ENCODE measurements at places on chromosomes 3 and 15.
A peak's percentile ranks its signal among the peaks of the same experiment; 100 is the strongest.

GRCh38 chr3:13544293-13544831, 4.6 kb upstream of the FBLN2 start:
- peak; percentile 94 for DNase-seq

DNA sequence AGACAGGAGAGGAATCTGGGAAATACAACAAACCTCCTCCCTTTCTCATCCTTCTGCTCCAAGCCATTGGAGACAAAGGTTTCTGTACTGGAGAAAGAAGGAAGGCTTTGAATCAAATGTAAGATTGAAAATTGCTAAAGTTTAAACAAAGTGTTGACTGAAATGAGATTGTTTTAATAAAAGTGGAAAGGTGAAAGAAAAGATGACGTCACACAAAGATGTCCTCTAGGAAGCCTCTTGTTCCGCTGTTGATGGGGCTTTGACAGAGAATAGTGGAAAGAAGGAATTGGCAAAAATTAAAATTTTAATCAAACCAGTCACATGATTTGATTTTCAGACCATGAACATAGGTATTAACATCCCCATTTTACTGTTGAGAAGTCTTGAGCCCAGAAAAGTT, 967.6 kb downstream of the NAALADL2 start:
- DNase-seq = no peak

GRCh38 chr3:143203142-143203541, 83.6 kb downstream of the CHST2 start:
- no peak for DNase-seq

DNA sequence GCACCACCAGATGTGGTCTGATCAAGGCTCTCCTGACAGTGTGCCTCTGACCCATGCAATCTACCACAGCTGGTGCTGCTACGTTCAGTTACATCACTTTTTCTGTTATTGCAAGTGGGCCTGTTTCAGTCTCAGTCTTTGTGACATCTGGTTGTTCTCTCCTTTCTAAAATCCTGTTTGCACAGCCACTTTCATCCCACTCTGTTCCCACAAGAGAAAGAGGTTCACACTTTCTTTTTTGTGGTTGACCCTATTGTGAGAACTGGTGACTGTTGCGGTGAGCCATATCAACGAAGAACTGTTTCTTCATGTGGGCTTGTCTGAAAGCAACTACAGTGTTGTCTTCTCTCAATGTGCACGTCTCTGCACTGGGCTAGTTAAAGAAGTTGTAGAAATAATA, 342.8 kb upstream of the ARPP21 start:
- no peak for DNase-seq

DNA sequence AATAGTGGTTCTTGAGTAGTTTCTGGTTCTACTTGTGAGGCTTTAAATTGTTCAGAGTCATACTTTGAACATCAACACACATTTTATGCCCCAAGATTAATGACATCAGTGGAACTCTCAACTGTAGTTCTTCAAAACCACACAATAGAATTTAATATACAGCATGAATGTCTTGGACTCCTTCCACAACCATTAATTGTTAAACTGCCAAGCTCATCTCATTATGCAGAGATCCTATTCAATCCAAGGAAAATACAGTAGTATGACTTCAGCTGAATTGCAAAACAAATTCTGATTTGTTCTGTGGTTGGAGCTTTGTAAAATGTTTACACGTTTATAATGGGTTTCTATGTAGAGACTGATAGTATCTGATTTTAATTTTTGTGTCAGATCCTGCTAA, 199.2 kb upstream of the SLC2A2 start:
- DNase-seq = peak; percentile 63

DNA sequence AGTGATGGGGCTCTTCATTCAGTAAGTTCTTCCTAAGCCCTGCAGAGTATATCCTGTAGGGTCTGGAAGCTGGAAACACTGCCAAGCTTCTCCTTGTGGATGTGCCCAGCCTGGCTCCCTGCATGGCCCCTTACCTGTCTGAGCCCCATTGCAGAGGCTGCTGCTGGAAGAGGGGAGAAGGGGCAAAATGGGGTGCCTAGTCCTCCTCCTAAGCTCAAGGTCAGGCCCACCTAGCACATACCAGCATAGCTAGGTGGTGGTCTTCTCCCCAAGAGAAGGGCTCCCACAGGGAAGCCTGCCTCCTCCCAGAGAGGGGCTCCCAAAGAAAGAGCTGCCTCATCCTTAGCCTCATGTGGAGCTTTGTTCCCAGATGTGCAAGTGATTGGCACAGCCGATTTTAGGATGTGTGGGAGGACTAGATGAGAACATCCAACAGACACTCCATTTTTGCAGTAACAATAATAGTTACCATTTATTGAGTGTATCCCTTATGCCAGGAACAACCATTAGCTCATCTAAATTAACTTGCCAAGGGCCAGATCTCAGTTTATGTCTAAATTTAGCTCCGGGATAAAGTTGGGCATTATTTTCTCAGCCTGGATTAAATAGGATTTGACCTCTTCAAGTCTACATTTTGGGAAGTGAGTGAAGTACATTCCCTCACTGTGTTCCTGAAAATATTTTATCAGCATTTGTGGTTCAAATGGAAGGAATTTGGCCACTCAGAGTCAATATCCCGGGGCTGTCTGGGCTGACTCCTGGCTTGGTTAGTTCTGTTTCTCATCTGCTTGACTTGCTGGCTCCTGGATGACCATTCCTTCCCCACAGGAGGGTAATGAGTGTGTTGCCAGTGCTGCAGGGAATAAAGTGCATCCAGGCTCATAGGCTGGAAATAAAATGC, 291.1 kb upstream of the ROPN1 start:
- DNase-seq = no peak

DNA sequence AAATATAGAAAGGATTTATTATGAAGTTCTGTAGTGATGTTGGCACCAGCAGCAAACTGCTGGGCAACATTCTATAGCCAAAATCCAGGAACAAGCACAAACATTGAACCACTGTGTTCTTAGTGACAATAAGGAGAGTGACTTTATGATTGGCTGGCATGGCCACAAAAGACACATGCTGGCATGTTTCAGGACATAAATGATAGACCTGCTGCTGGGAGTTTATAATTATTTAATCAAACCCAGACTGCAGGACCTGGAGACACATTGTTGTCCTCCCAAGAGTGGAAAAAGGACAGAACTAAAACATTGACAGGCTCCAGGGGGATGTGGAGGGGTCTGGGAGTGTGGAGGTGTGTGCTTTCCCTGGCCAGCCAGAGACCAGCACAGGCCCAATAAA, 255.3 kb upstream of the LRTM1 start:
- no peak for DNase-seq

DNA sequence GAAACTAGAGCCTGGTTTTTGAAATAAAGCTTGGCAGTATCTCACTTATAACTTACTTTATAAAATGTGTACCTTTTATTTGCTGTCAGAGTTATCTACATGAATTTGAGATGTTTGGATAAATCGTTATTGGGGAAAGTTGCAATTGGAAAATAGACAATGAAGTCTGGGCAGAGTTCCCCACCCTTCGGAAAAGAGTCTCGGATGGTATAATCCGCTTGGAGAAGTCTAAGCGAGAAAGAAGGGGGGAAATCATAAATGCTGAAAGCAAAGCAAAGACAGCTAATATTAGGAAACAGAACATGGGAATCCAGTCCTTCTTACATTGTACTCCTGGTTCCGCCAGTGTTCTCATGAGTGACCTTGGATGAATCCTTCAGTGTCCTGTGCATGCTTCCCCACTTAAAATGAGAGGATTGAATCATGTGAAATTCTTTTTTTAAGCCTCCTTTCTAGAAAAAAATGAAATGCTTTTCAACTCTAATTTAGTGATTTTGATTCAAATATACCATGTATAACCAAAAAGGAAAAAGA, 162.4 kb downstream of the ATG7 start:
- DNase-seq = no peak

DNA sequence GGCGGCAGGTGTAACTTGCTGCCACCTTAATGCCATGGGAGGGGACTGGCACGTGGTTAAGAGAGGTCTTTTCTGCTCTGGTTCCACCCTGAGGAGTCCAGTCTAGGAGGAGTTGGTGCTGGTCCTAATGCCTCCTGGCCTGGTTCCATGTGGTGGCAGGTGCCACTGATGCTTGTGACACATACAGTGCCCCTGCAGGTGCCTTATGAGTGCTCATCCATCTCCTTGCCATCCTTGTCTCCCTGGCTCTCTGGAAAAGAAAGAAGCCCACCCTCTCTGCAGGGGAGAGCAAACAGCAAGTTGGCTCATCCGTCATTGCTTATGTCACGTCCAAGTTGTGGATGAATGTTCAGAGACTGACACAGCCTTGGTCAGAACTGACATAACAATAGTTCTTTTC, 175.8 kb upstream of the DPH6 start:
- no peak for DNase-seq

- DNase-seq = no peak
Observed at GRCh38 chr3:51798411-51798963, 19.4 kb upstream of the IQCF6 start.

DNA sequence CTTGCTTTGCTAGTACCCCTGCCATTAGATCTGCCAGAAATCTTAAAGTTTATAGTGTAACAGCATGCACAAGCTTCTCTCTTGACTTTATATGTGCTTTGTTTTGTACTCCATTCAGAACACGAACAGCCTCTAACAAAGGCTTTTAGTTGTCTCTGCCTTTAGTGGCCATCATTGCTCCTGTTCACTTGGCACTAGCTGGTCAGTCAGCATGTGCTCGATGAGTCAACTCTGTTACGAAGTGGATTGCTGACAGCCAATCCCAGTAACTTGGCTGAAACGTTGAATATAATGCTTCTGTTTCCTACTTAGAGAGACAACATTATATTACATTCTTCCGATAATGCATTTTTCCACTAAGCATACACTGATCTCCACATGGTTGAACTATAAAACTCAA, 349.2 kb downstream of the NAALADL2 start:
- DNase-seq = peak; percentile 42

GRCh38 chr15:89469426-89470096, 26.8 kb downstream of the RHCG start:
- DNase-seq = no peak

- peak; percentile 78 for DNase-seq
Observed at GRCh38 chr3:114879059-114880031, 267.7 kb downstream of the ZBTB20 start.

DNA sequence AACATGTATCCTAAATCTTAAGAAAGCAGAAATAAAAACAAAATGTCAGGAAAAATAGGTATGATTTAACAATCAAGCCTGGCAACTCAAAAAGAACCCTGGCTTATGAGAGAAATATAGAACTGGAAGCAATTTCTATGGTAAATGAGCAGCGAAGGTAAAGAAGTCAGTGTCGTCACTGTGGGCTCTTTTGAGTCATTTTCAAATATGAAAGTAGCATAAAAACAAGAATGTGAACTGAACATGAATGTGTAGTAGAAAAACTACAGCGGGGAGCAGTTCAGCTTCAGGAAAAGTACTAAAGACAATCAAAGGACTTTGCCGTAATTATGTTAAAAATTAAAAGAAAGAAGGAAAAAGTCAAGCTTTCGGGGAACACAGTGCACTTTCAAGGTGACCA, 17.5 kb downstream of the LSG1 start:
- no peak for DNase-seq

DNA sequence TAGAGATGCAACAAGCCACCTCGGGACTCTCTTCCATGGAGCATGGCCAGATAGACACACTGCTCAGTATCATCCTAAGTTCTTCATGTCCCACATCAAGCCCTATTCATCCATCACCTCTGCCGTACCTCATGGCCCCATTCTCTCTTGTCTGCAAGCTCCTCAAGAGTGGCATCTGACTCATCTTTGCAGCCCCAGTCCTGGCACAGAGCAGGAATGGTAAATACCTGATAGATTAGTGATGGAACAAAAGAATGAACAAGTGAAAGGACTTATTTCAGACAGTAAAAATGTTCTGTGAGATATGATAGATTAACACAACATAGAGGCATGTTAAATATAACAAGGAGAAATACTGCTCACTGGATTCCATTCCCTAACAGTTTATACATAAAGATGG, 176.4 kb downstream of the ISL2 start:
- DNase-seq = no peak

GRCh38 chr15:29805043-29805707, 17.1 kb downstream of the TJP1 start:
- DNase-seq = peak; percentile 50

GRCh38 chr15:77282333-77282732, 137.6 kb downstream of the PEAK1 start:
- peak; percentile 13 for DNase-seq

DNA sequence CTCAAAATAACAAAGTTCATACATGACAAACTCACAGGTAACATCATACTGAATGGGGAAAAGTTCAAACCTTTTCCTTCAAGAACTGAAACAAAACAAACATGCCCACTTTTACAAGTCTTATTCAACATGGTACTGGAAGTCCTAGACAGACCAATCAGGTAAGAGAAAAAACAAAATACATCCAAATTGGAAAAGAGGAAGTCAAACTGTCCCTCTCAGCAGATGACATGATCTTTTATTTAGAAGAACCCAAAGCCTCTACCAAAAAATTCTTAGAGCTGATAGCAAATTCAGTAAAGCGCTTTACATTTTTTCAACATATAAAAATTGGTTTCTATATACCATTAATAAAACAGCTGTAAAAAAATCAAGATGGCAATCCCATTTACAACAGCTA, 219.4 kb downstream of the STAG1 start:
- no peak for DNase-seq

GRCh38 chr3:103295974-103296570, 861.3 kb downstream of the ZPLD1 start:
- peak; percentile 16 for DNase-seq

DNA sequence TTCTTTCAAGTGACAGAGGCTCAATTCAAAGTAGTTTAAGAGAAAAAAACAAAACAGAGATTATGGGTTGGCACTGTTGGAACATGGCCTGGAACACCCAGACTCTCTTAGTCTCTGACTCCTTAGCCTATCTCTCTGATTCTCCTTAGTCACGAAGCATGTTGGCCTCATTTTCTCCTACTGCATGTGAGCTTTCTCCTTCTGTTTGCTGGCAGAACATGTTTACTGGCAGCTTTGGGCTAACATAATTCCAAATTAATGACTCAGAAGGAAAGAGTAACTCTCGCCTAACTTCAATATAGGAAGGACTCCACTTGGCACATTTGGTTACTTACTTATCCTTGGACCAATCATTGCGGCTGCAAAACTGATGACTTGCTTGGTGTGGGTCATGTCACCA, 21.7 kb upstream of the CCDC39 start:
- peak; percentile 14 for DNase-seq

DNA sequence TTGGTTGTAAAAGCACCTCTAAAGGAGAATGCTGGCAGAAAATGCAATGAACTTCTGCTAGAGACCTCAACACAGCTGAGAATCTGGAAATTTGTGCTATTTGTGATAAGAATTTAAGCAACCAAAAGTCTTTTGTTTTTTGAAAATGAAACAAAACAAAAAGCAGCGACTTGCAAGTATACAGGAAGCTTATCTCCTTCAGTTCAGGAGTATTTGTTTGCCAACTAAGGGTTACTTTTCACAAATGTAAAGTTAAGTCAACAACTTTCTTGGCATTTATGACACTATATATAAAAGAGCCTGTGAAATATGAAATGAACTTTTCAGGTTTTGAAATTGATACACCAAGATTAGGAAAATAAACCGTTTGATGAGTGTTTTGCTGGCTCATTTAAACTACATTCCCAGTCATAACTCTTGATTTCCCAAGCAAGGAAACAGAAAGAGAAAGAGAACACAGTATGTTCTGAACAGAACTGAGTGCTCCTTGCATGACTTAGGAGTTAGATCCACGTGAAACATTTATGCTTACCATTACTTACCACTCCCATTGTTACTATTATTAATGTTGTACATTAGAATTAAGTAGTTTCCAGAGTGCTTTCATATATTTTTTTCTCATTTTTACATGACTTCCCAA, 92.3 kb upstream of the COL8A1 start:
- peak; percentile 25 for DNase-seq

GRCh38 chr3:123533554-123534159, 51.2 kb downstream of the HACD2 start:
- DNase-seq = no peak

GRCh38 chr3:66394019-66394752, 106.6 kb downstream of the LRIG1 start:
- DNase-seq = no peak

Measured in A172 (cell line).